Glomerular endothelial cell (primary cell): ENCODE measurements at places on chromosomes 1 and 21.

GRCh38 chr1:65821386-65821785 is 28.7 kb downstream of the PDE4B start:
- no peak for DNase-seq

DNA sequence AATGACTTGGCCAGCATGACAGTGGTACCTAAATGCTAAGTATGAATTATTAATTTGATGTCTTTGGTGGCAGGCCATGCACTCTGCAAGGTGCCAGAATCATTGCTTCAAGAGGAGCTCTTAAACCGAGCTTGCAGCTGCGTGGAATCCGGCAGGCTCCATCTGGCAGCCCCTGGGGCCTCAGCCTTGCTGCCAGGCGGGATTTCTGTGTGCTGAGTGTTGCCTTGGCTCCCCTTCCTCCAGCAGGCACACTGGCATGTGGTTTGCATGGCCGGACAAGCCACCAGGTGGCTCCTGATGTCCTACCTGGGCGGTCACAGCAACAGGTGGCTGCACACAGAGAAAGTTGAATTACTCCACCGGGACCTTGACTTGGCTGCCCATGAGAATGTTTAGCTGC is 155.4 kb downstream of the URB2 start:
- no peak for DNase-seq

GRCh38 chr21:30582870-30583269 is 7.3 kb downstream of the KRTAP22-2 start:
- DNase-seq, result no peak

GRCh38 chr1:211648980-211649934 is 26.2 kb downstream of the NEK2 start:
- DNase-seq, result no peak

DNA sequence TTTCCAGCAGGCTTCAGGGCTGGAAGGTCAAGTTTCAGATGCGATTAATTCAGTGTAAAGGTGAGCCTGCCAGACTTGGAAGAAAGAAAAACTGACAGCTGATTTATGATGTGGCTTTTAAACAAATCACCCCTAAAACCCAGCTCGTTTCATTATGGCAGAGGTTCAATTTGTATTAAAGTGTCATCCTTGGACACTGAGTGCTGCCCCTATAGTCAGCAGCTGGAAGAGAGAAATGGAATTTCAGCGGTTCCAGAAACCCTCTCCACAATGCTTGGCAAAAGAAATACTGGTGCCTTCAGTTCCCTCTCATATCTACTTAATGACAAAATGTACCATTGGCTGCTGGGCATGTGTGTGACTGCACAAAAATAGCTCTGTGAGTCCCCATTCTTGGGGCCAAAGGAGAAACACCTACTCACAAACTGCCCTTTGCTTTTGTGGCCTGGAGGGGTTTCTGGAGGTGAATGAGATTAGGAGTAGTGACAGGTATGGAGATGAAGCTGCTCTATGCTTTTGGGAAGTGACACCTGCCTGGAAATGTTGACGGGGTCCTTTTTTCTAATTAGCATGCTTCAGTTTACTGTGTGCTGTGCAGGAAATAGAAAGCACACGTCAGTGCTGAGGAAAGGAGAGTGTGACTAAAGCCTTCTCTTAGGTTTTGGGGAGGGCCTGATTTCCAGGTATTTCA is 95.1 kb upstream of the TSPAN2 start:
- DNase-seq, result no peak

DNA sequence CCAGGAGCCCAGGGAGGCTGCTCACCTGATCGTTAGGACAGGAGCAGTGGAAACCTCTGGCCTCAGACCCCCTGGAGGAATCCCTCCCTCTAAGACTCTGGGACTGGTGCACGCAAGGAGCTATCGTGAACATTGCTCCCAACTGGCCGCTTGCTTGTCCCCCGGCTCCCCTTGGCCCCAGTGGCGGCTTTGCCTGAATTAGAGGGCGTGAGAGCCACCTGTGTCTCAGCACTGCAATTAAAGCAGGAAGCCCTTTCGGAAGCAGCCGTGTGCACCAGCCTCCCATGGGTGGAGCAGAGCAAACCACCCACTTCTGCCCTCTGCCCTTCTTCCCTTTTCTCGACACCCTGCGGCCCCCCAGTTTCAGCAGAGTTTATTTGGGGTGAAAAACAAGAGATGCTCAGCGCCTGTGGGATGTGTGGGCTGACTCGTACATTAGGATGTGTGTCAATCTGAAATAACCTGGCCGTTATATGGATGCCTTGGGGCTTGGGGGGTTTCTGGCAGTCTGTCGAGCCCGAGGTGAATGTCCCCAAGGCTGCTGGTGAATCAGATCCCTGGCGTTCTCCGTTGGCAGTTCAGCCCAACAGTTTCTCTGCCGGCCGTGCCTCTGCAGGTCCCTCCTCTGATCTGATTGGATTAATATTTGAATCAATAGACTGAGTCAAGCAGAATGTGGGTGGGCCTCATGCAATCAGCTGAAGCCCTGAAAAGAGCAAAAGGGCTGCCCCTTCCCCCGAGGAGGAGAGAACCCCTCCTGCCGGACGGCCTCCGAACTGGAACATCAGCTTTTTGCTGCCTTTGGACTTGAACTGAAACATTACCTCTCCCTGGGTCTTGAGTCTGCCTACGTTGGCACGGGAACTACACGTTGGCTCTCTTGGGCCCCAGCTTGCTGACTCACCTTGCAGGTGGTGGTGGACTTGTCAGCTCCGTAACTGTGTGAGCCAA is 7.3 kb upstream of the UMODL1 start:
- no peak for DNase-seq

DNA sequence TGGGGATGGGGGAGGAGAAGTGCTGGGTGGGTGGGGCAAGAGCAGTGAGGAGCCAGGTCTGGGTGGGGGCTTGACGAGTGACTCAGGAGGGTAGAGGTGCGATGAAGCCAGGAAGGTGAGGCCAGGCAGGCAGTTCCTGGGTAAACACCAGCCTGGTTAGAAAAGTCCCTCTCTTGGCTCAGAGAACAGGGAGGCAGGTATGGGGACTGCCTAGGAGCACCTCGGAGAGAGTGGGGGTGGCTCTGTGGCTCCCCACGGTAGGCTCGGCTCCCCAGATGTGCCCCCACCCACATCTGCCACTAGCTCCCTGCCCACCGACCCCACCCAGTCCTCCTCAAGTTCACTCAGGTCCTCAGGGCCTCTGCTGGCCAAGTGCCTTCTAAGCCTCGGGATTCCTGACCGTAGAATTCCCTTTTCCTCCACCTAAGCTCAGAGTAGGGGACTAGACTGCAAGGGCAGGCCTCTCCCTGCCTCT is 1.2 kb downstream of the HSPG2 start:
- DNase-seq, result no peak

DNA sequence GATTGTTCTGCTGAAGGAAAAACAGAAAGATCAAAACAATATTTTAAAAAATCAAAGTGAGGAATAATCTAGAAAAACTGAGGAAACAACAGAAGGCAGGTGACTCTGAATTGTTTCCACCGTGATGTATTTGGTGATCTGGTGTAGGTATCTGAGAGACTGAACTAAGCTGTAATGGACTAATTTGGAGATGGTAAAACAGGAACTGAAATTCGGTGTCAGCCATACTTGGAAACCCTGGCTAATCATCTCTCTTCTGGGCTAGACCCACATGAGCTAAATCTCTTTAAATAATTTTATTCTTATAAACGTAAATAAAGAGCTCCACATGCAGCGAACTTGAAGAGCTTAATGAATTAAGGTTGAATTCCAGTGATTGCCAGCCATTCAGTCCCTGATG is 1226.1 kb downstream of the NCAM2 start:
- DNase-seq, result no peak

DNA sequence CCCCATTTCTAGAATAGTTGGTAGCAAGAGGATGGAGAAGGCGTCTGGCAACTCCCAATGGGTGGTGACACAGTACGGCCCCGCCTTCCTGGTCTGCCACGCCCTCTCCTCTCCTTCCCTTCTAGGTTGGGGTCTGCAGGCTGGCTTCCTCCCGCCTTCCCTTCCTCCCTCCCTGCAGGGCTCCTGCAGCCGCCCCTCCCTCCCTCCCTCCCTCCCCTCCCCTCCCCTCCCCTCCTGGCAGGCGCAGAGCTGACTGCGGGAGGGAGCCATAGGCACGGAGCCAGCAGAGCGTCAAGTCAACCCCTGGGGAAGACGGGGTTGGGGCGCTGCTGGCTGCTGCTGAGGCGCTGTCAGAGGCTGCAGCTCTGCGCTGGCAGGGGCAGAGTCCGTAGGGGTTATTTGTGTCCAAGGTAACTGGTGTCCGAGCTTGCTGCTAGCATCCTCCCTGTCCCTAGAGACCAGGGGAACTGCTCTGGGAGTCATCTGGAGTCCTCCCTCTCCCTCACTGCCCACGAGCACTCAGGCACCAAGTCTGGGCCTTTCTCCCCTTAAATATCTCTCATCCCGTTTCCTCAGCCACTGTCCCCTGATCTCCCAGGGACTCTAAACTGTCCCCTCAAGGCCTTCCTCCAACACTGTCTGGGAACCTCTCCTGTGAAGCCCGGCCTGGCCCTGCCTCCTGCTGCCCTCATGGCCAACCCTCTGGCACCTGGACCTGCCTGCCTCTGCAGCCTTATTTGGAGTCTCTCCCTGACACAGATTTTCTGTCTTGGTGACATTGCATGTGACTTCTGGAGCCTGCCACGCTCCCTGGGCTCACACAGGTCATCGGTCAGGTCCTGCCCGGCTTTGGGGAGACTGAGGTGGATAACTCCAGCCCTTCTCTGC is 57.4 kb upstream of the ACOT11 start:
- no peak for DNase-seq

DNA sequence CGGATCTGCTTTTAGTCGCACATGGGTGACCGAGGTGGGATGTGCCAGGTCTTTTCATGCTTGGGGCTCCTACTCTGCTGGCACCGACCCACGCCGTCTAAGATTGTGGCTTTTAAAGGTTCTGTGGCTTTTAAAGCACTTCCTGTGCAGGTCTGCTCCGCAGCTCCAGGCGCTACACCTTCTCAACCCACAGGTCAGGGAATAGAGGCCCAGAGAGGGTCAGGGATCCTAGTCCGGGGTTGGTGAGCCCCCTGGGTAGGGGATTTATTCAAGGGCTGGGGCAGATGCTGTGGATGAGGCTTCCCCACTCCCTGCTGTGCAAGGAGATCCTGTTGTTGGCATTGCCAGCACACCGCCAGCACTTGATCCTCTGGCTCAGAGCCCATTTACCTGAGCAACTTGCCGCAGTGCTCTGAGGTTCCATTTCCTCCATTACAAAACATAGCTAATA is 212.8 kb upstream of the RAB4A start:
- DNase-seq, result no peak

GRCh38 chr1:209406168-209406567 is 177.3 kb upstream of the CAMK1G start:
- DNase-seq, result no peak

DNA sequence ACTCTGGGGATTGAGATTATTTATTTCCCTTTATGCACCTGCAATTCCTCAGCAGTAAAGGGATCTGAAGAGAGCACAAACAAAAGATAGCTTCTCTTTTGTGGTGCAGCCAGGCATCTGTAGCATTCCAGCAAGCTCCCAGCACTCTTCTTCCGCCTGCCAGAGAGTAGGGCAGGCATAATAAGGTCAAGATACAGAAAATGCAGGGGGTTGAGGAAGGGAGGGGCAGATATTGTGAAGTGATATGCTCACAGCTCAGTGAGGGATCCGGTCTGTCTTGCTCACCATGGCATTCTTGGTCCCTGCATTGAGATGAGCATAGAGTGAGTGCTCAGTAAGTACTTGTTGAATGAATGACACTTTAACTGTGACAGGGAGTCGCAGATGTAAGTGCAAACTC is 23.9 kb downstream of the FASLG start:
- no peak for DNase-seq

- DNase-seq, result no peak
These were observed 24.4 kb downstream of the CRYAA start for GRCh38 chr21:43193088-43193650.

DNA sequence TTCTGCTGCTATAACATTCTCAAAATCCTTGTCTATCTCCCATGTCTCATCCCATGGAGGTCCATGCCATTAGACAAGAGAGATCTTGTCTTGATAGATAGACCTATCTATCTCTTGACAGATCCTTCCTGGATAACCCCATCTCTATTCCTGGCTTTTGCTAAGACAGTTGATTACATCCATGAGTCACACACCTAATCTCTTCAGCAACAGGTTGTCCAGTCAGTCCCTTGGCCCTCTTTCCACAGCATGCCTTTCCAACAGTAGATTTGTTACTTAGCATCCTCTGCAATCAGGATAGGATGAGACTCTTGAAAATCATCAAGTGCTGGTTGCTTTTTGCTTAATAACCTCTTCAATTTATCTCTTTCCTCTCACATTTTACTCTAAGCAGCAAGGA is 46.6 kb downstream of the TRMT1L start:
- no peak for DNase-seq

DNA sequence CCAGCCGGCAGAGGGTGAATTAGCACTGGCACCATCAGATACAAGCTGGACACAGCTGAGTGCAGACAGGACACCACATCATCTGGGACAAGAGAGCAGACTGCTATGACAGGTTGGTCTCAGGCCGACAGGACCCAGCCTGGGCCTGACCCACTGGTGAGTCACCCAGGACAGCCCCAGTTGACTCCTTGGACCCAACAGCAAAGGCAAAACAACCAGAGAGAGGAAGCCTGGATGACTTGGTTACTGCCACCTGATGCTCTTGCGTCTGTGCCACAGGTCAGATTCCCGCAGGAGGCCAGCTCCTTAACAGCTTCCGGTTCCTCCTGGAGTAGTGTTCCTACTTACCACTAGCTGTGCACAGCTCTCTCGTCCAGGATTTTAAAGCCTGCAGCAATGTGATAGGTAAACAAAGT is 18.5 kb downstream of the CCN1 start:
- DNase-seq, result no peak

DNA sequence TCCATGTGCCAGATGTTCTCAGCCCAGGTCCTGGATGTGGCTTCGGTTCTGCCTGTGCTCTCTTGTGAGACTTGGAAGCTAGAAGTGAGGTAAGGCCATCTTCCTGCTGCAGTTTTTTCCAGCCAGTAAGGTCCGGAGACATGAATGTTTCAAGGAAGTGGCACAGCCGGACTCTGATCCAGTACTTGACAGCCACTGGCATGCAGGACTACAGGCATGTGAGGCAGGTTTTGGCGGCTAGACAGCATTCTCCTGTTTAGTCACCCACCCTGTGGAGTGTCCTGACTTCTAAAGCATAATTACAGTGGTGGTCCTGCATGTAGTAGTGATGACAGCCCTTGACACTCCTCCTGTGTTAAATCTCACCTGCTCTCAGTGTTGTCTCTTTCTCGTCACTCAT is 72.3 kb downstream of the TNFSF4 start:
- DNase-seq, result no peak

DNA sequence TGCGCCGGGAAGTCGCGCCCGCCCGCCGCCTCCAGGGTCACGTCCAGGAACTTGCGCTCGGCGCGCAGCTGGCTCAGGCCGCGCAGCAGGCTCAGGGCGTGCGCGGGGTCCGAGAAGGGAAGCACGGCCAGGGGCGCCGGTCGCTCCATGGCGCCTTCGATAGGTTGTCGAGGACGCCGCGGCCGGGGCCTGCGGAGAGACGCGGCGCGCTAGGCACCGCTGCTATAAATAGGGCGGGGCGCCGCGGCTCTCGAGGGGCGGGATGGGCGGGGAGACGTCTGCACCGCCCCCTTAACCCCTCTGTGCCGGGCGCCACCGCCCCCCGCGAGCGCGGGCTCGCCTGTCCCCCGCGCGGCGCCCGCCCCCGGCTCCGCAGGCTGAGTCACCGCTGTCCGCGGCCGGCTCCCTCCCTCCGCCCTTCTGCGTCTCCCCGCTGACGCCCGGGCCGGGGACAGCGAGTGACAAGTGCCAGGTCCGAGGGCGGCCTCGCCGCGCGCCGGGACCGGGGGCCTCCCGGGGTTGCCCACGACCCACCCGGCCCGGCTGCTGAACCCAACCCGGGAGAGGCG is at the start of gene KLHL21:
Gene KLHL21 (minus strand): TSS at position 201 of the 569 bp plus-strand sequence. CDS start 52 bp downstream, at position 149.
- no peak for DNase-seq

- no peak for DNase-seq
These were observed at the start of gene MAN1A2 for GRCh38 chr1:117367046-117368025. Gene MAN1A2 (plus strand): TSS chr1:117367449. CDS start chr1:117368184, 735 bp downstream.

GRCh38 chr1:38197312-38198061 is 150.9 kb upstream of the POU3F1 start:
- DNase-seq, result no peak
